ENCODE measurements at places on chromosomes 7 and 10.

- no peak for DNase-seq
Observed at GRCh38 chr10:7409045-7409731, 1.6 kb downstream of the SFMBT2 start.

GRCh38 chr10:123926401-123927264, 35.0 kb upstream of the CPXM2 start:
- DNase-seq, result no peak

DNA sequence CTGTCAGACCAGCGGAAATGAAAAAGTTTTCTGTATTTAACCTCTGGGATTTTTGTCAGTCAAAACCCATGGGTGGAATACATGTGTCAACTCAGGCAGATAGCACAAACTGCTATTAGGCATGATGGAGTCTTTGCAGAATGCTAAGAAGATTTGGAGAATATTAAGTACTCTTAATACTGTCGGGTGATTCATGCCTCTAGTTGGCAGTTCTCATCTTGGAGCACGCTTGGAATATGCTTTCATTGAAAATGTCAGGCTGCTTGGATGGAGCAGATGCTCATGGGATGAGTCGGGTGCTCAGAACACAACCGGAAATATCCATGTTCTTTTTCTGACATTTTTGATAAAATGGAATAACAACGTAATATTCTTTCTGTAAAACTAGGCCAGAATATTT, 27.6 kb upstream of the PRKG1 start:
- no peak for DNase-seq

DNA sequence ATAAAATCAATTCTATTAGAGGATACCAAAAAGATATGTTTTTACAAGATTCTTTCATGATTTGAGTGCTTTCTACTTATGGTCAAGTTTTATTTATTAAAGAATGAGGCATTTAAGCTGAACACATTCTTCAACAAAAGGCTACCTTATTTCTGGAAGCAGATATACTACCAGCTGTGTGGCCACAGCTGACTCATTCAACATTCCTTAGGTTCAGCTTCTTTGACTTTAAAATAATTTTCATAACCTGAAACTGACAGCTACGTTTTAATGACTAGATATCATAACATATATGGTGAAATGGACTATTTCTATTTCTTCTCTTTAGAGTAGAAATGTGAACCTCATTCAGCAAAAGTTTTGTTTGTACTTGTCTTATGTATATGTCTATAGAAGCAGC, 414.2 kb upstream of the SEMA3C start:
- DNase-seq, result no peak

GRCh38 chr10:22475651-22476600, 130.6 kb downstream of the SPAG6 start:
- DNase-seq, result no peak

DNA sequence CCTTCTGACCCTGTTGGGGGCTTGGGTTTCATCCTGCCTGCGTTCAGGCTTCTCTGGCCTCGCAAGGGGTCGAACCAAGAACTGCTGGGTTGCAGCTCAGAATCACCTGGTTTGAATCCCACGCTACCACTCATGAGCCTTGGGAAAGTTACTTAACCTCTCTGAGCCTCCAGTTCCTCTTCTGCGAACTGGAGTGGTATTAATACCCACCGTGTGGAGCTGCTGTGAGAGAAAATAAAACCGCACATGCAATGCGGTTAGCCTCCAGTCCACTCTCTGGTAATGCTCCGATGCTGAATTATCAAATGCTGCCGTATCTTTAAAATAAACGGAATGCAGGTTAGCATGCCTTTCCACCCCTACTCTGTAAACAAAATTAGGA, 171.9 kb downstream of the ARHGAP12 start:
- no peak for DNase-seq

DNA sequence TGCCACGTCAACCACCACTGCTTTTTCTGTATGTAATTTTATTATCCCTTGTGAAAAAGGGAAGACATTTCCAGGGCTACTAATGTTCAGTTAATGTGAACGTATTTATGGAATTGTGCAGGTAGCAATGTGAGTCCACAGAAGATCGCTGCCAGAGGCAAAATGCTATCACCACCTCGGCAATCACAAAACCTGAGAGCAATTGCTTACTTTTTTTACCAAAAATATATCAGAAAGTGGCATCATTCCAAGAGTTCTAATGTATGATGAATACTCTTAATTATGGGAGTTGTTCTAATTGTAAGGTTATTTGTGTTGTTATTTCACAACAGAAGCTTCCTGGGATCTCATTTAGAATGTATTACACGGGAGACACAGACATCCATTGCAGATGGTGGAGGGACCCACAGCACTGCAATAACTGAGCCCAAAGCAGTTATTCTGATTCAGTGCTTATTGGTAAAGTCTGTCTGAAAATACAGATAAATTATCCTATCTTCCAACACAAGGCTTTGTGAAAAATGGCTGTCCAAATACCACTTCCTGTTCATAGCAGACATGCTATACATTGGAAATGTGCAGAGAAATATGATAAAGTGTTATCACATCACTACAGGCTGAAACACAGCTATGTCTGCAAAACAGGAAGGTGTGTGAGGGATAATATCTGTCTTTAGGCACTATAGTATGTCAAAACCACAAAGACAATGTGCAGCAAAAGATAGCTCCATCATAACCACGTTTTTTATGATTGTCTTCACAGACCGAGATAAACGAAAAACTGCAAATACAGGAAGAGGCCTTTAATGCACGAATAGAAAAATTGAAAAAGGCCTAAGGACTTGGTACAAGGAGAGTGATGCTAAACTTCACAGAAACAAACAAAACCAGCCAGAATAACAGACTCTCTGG, 102.7 kb downstream of the CABCOCO1 start:
- DNase-seq, result no peak

DNA sequence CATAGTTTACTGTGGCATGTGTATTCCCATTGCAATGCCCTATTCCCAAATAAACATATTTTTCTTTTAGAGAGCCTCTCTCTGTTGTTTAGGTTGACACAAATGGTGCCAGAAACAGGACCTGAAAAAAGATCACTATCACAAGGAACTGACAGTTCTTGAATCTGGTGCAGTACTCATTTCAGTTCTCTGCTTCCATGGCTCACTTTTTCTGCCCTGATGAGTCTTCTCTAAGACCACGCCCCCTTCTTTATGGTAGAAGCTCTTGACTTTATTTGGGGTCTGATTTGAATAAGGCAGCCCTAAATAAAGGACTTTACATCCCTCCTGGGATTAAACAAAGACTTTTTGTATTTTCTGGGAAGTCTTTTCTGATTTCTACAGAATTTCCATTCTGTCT, 3.5 kb upstream of the CCDC126 start:
- DNase-seq, result no peak

GRCh38 chr10:113958631-113959382, 84.9 kb upstream of the ADRB1 start:
- no peak for DNase-seq

All from NCI-H1436 treated with DMSO at 0.1 percent for 48 hours (cell line).